ENCODE measurements at places on chromosomes 7 and 10.
A peak's percentile ranks its signal among the peaks of the same experiment; 100 is the strongest.

DNA sequence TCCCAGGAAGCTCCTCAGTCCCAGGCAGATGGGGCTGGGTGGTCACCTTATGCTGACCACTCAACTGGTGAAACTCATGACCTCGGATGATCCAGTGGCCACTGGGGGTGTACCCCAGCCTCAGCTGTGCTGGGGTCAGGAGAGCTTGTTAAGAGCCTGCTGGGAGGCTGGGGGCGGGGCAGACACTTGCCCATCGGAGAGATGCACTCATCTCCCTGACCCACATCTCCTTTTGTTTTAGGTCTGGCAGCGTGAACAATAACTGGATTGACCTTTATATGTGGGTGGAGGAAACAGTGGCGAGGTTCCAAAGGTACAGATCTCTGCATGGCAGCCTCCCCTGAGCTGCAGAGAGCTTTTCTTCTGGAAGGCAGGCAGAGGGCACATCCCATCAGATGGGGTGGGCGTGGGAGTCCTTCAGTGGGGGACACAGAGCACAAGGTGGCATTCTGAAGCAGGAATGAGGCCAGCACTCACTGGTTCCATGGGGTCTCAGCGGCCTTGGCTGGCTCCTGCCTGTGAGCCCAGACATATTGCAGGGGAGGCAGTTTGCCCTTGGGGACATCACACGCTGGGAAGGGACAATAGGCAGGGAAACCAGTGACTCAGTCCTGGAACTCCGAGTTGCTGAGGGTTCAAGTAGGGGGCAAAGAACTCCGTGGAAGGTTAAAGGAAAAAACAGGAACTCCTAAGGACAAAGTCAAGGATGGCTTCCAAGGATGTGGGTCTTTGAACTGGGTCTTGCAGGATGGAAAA lies 5.2 kb downstream of the ANTXRL start:
- DNase-seq, result no peak

GRCh38 chr7:4246536-4246935 lies 435.6 kb upstream of the FOXK1 start:
- no peak for DNase-seq

DNA sequence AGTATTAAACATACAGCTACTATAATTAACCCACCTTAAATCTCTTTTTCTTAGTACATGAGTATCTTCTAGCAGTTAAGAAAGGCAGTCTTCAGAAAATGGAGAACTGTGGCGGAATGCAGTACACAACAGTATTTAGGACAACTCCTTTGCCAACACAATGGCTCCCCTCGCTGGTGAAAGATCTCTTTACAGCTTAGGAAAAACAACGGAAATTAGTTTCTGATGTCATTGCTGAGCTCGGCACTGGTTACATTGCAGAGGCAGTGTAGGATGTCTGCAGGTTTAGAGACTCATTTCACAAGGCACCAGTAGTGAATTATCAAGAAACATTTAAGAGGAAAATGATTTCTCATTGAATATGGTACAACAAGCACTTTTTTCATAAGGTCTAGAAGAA lies 43.4 kb downstream of the GLRX3 start:
- peak; percentile 68 for DNase-seq

- DNase-seq, result no peak
These were observed 22.7 kb downstream of the INPP5A start for GRCh38 chr10:132560241-132560731.

DNA sequence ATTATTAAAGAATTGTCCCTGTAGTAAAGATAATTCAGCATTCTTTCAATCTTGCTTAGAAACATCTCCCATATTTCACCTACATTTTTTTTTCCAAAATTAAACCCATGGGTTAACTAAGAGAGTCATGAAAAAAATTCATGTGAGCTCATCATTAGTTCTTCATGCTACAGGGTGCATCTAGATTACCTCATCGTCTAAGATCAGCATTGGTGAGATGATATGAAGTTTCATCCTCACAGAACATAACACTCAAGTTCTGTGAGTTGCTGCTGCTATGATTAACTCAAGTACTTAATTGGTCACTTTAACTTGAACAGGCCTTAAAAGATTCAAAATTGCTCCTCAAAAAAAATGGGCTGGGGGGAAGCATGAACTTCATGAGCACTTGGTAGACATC lies 50.0 kb downstream of the RAB11FIP2 start:
- DNase-seq, result no peak

- DNase-seq, result no peak
These were observed 370 bp downstream of the TMEM60 start for GRCh38 chr7:77797734-77798393.

DNA sequence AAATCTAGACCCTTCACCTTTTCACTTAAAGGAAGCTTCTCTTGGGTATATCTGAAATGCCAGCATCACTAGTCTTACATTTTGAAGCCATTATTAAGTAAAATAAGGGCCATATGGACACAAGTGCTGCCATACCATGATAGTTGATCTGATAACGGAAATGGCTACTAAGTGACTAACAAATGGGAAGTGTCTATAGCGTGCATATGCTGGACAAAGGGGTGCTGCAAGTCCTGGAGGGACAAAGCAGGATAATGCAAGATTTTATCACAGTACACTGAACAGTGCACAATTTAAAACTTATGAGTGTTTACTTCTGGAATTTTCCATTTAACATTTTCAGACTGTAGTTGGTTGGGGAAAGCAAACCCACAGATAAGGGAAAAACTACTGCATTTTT lies 117.9 kb downstream of the ELMO1 start:
- no peak for DNase-seq

DNA sequence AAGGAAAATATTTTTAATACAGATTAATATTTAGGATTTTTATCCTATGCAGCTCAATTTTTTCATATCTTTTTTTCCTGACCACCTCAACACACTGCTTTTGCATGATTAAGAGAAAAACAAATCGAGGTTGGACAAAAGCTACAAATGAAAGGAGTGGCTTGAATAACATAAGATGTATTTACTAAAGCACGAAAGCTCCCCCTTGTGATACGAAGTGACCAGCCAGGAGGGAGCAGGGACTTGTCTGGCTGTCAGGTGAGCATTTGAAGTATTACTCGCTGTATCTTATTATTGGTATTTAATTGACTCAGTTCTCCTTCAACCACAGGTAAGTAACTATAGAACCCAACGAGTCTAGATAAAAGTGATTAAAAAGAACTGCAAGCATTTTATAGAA lies 265.2 kb upstream of the PHF14 start:
- DNase-seq, result peak; percentile 3

DNA sequence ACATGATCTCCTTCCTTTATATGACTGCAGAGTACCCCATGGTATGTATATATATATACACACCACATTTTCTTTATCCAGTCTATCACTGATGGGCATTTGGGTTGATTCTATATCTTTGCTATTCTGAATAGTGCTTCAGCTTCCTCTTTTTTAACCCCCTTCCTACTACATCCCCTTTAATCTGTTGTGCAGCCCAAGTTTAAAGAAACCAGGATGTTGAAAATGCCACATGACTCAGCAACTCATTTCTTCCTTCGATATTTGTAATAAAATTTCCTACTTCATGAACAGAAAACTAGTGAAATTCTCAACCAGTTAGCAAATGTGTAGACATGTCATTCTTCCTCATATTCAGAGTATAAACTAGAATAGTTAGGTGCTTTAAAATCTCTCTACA lies 1245.7 kb upstream of the SORCS1 start:
- no peak for DNase-seq

DNA sequence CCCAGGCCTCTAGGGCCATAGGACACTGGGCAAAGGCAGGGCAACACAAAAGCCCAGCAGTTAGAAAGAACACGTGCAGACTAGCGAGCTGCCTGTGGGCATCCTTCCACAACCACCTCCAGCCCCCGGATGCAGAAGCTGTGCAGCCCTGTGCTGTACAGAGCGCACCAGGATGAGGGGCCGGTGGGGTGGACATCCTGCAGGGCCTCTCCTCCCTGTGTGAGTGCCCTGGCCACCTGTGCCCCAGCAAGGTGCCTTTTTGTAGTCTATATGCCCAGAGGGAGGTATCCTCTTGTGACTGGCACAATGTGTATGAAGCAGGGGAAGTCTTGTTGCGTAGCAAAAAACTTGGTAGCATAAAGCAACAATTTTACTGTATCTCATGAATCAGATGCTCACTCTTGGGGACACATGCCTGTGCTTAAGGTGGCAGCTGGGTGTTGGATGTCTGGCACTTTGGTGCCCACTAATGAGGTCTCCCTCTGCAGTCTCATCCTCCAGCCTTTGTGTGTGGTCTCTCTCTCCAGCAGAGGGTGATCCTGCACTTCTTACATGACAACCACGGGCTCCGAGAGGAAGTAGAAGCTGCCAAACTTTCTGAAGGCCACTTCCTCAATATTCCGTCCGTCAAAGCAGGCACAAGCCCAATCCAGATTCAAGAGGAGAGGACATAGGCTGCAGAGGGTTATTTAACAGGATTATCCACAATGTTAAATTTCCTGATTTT lies 8.7 kb downstream of the NCAPG2 start:
- DNase-seq, result peak; percentile 52

GRCh38 chr10:2782265-2782664 lies 285.1 kb upstream of the PFKP start:
- no peak for DNase-seq

- no peak for DNase-seq
These were observed 193.8 kb downstream of the SNX10 start for GRCh38 chr7:26485367-26485934.

DNA sequence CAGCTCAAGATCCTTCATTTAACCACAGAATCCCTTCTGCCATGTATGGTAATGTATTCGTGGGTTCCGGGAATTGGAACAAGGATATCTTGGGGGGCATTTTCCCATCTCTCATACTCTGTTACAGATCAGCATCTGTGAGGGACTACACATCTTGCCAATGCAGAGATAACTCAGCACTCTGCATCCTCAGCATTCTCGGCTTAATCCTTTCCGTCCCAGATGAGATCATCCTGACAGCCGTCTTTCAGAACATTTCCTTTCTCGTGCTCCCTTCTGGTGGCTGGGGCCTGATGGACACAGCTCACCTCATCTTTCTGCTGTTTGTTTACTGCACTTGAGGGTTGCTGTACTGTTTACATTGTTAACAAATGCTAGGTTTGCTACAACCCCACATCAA lies 25.3 kb downstream of the FKBP6 start:
- DNase-seq, result no peak

- no peak for DNase-seq
These were observed 11.4 kb downstream of the GIMAP6 start for GRCh38 chr7:150620617-150621371.

DNA sequence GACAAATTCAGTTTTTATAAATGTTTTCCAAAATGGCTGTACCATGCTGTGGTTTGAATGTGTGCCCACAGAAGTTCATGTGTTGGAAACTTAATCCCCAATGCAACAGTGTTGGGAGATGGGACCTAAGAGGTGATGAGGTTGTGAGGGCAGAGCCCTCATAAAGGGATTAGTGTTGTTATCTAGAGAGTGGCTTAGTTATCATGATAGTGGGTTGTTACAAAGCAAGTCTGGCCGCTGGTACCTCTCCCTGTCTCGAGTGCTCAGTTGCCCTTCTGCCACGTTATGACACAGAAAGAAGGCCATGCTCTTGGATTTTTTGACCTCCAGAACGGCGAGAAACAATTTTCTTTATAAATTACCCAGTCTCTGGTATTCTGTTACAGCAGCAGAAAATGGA lies 119.0 kb downstream of the BTAF1 start:
- no peak for DNase-seq

DNA sequence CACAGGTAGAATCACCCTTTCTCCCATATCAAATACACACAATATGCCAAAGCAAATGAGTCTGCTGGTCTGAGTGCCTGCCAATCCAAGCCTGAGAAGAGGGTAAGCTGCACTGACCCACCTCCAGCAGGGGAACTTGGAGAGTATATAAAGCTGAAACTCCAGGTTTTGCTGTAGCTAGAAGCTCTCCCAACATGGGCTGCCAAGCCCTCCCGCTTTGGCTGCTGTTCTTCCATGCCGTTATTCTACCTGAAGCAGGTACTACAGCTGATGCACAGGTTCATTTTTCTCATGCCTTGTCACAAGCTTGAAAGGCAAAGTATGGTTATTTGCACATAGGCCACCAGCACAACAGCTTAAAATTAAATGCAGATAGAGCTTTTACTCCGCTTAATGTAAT lies 21.5 kb upstream of the C10orf120 start:
- no peak for DNase-seq

DNA sequence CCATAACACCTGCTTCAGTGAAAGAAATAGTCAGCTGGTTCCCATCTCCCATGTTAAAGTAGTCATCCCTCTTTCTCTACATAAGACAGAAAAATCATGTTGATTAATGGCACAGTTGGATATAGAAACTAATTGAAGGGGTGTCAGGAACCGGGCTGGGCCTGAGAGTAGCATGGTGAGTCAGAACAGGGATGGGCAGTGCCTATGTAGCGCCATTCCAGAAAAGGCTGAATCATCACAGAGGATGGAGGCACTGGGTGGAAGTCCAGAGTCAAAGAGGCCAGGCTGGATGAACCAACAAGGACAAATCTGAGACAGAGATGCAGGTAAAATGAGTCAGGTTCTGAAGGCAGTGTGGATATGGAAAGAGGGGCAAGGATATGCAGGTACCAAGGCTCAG lies 201.2 kb downstream of the LHFPL3 start:
- no peak for DNase-seq

- peak; percentile 79 for DNase-seq
These were observed 49.7 kb downstream of the BZW2 start for GRCh38 chr7:16695621-16696237.

- DNase-seq, result no peak
These were observed at the start of gene SFTPA1 for GRCh38 chr10:79610601-79611191. Gene SFTPA1 (plus strand): TSS chr10:79610939. CDS start chr10:79611826, 887 bp downstream.

GRCh38 chr10:65123120-65123519 lies 1601.9 kb downstream of the REEP3 start:
- DNase-seq, result no peak

GRCh38 chr7:30036220-30036619 lies 8.0 kb downstream of the PLEKHA8 start:
- DNase-seq, result no peak

- no peak for DNase-seq
These were observed 156.8 kb upstream of the LYZL1 start for GRCh38 chr10:29131952-29132547.

DNA sequence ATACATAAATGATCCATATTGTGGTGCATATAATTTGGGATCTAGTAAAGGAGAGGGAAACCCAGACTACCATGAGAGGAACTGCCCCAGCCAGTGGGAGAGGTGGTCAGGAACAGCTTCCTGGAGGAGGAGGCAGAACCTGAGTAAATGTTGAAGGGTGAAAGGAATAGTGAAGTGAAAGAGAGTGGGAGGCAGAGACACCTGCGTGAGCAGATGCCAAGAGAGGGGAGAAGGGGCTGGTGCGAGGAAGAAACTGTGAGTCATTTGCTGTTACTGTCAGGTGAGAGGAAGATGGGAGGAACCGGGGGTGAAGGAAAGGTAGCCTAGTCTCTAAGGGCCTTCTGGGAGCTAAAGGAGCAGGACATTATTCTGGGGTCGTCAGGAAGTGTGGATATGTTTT lies 294.8 kb downstream of the GRID1 start:
- no peak for DNase-seq

DNA sequence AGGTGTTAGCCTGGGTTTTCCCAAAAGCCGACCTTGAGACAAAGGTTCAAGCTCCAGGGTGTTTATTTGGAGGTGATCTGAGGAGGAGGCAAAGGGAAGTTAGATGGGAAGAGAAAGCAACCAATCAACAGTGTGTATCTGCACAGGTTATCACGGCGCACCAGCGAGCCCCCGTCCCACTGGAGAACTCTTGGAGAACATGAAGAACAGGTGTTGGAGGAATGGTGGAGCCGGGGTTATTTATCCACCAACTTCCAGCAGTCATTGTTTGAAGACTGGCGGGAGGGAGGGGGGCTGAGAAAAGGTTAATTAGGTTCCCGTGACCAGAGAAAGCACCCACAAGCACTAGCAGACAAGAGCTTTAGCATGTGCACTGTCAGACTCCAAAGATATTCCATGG lies 282.5 kb upstream of the FOXK1 start:
- no peak for DNase-seq

GRCh38 chr7:33500703-33501701 lies 371.6 kb downstream of the BBS9 start:
- no peak for DNase-seq

Data from ELR (cell line).